ENCODE measurements at places on chromosomes 16 and 17.

GRCh38 chr16:65314627-65315008 is 192.8 kb upstream of the CDH11 start:
- peak; percentile 65 for DNase-seq

- DNase-seq: no peak
Observed at GRCh38 chr17:6140728-6141330, 70.7 kb downstream of the WSCD1 start.

DNA sequence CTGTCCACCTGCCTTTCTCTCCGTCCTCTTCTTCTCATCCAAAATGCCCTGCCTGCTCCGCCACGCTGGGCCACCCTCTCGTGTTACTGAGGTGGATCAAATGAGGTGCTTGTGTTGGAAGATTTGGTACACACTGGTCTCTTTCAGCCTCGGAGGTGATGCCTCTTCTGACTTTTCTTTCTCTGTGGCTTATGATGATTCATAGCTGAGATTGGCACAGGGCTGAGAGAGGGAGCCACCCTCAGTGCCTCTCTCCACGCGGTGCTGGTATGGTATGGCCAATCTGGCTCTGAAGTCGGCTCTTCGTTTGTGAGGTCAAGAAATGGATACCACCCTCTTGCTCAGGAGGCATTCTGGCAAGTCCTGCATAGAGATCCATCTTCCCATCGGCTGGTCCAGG is 82.4 kb downstream of the PLCG2 start:
- peak; percentile 50 for DNase-seq

- DNase-seq: peak; percentile 39
Observed at GRCh38 chr16:87227296-87227951, 89.8 kb downstream of the C16orf95 start.

DNA sequence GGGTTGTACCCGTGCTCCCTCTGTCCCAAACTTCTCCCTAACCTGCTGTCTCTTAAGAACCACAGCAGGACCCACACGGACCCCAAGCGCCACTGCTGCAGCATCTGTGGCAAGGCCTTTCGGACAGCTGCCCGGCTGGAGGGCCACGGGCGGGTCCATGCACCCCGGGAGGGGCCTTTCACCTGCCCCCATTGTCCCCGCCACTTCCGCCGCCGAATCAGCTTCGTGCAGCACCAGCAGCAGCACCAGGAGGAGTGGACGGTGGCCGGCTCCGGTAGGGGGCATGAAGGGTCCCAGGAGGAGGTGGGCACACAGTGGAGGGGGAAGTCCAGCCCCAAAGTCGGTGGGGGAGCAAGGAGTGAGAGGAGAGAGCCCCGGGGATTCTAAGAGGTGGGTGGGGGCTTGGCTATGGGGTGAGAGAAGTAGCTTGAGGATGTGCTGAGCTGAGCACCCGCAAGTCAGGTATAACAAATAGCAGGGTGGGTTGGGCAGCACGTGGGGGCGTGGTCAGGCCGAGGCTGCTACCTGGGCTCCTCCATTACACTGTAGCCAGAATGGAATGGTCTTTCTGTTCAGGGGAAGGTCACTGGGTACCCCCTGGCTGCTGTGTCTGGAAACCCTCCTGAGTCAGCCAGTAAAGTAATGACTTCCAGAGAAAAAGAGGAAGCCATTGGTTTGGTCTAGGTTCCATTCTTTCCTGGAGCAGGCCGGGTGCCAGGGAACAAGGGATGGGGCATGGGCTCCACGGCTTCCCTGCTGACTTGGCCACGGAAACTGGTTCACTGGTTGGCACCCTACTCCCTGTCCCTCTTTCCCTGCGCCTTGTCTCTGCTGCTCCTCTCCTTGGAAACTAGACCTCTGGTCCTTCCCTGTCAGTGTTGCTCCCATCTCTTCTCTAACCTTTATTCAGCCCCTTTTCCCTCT is 7.1 kb downstream of the PRSS53 start:
- DNase-seq: no peak

DNA sequence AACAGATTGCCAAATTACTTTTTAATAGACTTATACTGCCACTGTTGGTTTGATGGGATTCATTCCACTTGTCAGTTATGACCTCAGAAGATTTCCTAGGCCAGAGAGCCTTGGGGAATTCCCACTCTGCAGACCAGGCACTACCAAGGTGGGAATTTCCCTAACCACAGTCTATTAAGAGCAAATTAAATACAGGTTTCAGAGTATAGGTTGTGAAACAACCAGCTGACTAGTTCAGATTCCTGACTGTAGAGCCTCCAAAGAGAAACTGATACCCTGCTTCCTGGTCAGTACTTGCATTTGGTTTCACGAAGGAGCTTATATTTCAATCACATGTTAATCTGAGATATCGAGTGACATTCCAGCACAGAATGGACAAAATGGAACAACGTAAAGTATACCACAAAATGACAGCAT is 186.5 kb downstream of the STX8 start:
- peak; percentile 87 for DNase-seq

DNA sequence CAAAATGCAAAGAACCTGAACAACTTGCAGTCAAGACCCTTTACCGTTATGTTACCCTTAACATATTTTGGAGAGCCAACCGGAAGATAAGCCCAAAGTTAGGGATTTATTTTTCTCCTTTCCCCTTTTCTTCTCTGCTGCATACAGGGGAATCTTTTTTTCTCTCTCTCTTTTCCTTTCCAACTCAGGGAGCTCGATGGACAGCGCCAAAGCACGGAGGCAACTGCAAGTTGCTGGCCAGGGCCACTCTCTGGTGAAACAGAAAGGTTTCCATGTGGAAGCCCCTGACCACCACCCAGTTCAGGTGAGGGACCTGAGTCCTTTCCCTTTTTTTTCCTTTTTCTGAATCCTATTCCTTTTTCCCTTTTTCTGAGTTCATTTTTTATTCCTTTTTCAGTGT is 98.8 kb upstream of the COX10 start:
- no peak for DNase-seq

DNA sequence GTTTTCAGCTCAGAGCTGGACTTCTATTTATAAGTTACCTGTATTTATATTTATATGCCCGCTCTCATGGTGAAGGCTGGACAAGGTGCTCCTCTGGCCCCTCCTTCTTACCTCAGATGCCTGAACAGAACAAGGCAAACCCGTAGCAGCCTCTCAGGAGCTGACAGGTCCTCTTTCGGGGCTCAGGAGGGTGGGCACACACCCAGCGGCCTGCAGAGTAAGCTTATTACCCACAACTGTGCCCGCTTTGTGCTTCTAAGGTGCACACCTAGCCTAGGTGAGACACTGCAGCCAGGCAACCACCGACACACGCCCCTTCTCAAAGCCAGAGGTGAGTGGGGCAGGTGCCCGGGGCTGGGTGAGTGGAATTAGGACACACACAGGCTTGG is 5.3 kb downstream of the NKIRAS2 start:
- no peak for DNase-seq

DNA sequence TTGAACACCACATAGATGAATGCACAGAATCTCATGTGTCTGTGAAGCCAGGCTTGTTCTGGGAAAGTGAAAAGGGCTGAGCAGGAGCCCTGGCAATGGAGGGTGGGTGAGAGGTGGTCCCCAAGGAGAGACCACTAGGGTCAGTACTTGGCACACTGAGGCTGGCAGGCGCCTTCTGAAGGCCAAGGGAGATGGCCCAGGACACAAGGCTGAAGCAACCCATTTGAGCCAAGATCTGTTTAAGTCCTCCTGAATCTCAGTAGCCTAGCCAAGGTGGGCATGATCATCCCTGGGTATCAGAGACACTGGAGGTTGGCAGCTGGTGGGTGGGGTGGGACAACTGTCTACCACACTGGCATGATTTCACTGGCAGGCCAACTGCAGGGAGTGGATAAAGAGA is 1741.2 kb downstream of the TP53TG3F start:
- no peak for DNase-seq

- no peak for DNase-seq
Observed at GRCh38 chr16:85492295-85492864, 120.7 kb upstream of the GSE1 start.

GRCh38 chr16:9092282-9092977 is 986 bp downstream of the HAPSTR1 start:
- peak; percentile 33 for DNase-seq

GRCh38 chr17:38852771-38853291 is 690 bp downstream of the RPL23 start:
- DNase-seq: no peak

DNA sequence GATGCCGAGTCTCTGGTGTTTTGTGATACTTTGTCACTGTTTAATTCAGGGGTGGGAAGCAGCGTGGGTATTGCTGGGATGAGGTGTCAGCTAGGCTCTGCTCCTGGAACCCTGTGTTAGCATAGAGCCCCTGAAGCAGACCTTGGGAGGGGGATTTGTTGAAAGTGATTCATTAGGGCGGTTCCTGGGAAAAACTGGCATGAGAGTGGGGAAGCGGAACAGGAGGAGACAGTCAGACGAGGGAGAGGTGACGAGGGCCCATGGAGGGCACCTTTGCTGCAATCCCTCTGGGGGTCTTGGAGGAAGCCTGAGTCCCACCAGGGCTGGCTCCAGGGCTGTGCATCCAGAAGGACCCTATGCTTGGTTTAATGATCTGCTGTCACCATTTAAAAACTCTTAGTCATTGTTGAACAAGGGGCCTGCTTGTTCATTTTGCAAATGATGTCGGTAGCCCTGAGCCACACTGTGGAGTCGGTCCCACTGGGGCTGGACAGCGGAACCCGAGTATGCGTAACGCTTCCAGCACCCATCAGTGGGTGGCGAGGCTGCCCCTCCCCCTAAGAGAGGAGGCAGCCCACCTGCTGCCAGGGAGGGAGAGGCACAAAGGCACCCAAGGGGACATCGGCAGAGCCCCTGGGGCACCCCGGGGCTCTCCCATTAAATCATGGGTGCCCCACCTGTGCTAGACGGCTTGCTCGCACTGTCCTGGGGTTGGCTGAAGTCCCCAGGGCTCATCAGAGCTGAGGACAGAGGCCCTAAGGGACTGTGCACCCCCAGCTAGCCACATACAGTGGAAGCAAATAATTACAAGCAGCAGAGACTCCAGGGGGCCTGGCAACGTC is 35.4 kb downstream of the WFDC1 start:
- DNase-seq: no peak
